KBM-7 (cell line): ENCODE measurements at places on chromosomes 13 and 19.
A peak's percentile ranks its signal among the peaks of the same experiment; 100 is the strongest.

GRCh38 chr19:3954107-3954506 lies 16.8 kb downstream of the DAPK3 start:
- no peak for DNase-seq

GRCh38 chr19:28519218-28519779 lies 693.7 kb downstream of the UQCRFS1 start:
- DNase-seq, result no peak

- no peak for DNase-seq
These were observed 911.3 kb upstream of the GPC6 start for GRCh38 chr13:92315265-92315664.

DNA sequence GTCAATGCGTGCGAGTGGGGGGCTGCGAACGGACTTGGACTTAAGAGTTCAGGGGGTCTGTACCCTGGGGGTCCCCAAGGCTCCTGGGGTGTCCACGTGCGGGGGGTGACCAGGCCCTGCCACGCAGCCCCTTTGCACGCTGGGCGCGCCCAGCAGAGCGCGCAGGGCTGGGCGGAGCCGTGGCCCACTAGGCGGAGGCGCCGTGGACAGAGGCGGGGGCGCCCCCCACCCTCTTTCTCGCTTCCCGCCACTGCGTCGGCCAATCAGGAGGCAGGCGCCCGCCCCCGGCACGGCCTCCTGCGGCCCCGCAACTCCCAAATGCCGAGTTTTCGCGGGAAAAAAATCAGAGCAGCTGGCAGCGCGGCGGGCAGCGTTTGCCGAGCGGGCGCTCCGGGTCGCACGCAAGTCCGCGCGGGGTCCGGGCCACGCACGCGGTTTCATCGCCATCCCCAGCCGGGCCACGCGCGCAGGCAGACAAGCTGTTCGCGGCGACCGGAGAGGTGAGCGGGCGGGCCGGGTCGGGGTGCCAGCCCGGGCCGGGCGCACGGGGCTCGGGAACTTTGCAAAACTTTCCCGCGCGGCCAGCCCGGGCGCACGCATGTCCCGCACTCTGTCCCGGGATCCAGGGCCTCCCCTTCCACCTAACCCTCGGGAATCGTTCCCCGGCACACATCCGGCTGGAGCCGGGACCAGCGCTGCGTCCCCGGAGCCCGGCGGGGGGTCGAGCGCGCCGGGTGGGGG lies at the start of gene UHRF1:
Gene UHRF1, plus strand, starts transcription at position 346 of the 741 bp plus-strand sequence. CDS start 1,385 bp downstream, outside the sequence.
- peak; percentile 65 for DNase-seq

GRCh38 chr19:50417111-50418081 lies 1.3 kb upstream of the SPIB start:
- DNase-seq, result no peak

DNA sequence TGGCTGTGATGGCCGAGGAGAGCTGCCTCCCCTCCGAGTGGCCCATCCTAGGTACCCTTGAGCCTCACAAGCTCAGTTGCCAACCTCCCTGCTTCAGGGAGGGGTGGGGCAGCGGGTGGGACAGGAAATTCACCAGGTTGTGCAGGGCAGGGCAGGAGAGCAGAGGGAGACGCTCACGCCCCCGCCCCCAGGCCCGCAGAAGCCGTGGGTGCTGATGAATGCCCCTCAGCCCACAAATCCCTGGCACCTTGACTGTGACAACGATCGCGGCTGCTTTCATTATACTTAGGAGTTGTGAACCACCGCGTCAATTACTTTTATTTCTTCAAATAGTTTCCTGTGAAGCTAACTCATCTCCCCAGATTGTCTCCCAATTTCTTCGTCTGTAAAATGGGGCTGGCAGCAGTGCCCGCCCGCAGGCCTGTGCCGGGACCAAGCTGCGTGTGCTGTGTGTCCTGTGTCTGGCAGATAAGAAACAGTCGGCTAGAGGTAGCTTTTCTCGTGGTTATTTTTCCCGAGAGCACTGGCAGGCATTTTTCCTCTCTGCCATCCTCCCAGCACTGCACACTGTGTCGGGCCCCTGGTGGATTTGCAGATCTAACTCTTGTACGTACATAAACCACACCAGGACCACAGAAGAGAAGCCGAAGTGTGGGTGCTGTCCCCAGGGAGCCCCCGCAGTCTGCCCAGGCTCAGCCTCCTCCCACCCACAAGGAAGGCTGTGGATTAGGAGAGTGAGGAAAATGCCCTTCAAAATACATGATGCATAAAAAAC lies 7.9 kb upstream of the RASA3 start:
- peak; percentile 41 for DNase-seq

DNA sequence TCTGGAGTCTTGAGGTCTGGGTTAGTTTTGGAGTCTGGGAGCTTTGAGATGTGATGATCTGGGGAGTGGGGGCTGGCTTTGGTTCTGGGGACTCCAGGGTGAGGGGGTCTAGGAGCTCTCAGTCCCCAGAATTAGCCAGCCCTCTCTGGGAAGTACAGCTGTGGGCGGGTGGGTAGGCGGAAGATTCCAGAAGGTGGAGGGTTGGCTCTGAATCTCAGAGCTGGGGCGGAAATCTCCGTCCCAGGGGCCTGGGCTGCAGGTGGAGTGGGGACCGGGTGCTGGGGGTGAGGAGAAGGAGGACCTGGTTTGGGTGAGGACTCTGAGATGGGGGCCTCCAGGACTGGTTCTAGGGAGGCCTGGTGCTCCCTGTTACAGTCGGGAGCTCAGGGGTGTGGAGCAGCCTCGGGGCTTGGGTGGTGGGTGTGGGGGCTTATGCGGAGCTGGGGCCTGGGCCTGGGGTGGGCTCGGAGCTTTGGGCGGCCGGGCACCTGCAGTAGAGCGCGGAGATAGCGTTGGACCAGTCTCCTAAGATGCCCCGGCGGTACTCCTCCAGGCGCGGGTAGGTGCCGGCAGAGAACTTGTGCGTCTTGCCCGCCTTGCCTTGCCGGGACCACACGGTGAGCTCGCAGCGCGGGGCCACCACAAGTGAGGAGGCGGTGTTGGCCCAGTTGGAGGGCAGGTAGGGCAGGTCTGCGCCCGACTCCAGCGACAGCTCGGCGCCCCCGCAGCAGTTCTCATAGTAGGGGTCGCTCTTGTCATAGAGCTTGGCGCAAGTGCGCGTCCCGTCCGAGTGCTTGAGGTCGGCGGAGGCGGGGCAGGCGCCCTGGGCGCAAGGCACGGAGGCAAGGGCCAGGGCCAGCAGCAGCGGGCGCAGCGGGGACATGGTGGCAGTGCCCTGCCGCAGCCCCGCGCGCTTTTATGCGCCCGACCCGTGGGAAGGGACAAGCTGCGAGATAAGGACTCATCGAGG lies at the start of gene SYCN:
Gene SYCN, minus strand, starts transcription at position 892 of the 970 bp plus-strand sequence. Its CDS starts 9 bp downstream, at position 883.
- DNase-seq, result no peak

GRCh38 chr13:53460796-53461195 lies 432.2 kb downstream of the OLFM4 start:
- DNase-seq, result no peak

DNA sequence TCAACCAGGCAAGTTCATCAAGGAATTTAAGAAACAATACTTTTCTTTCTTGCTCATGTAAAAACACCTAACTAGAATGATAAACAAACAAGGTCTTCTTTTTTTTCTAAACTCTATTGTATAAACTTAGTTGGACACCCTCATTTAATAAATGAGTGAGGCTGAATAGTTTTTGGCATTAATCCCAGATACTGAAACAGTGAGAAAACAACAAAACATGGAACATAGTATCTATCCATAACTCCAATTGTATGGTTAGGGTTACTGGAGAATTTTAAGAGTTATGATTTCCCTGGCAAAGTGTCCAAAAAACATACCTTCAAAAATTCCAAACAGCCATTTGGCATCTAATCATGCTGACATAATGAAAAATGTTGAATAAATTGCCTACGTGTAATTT lies 5.8 kb upstream of the POMP start:
- DNase-seq, result no peak

GRCh38 chr19:49895566-49896297 lies 955 bp downstream of the IL4I1 start:
- no peak for DNase-seq

- DNase-seq, result peak; percentile 48
These were observed 927 bp downstream of the LPAR6 start for GRCh38 chr13:48411841-48412531.

DNA sequence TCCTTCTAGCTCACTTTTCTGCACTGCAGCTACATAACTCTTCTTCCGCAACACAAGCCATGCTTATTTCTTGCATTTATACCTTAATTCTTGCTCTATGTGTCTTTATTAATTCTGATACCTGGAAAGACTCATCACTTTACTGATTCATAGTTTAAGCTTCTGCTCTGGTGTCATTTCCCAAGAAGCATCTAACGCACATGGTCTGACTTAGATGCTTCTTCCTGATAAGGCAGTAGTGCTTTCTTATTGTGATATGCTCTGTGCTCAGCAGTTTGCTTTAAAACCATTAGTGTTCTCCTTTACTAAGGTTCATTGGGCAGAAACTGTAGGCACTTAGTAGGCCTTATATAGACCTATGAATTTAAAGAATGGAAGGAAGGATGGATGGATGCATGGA lies 66.4 kb downstream of the EPSTI1 start:
- no peak for DNase-seq
